ENCODE measurements at places on chromosomes 16 and 17.

DNA sequence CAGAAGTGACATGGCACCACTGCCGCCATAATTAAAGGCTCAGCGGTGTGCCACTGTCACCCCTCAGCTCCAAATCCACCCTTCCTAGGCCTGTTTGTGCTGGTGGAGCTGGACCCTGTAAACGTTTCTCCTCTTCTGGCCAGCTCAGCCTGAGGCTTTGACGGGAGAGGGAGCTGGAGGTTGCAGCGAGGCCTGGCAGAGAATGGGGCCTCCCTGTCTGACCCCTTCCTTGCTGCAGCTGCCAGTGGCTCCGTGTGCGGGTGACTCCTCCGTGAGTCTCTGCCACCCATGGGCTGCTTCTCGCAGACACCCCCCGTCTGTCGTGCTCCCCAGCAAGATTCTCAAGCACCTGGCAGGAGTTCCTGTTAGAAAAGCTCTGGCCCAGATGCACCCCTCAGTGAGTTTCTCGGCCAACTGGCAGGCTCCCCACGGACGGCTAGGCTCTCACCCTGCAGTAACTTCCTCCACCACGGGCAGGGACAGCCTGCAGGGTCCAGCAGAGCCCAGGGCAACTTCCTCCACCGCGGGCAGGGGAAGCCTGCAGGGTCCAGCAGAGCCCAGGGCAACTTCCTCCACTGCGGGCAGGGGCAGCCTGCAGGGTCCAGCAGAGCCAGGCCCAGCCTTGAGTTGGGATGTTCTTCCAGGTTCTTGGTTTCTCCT is 4.7 kb upstream of the CHMP6 start:
- DNase-seq, result no peak

DNA sequence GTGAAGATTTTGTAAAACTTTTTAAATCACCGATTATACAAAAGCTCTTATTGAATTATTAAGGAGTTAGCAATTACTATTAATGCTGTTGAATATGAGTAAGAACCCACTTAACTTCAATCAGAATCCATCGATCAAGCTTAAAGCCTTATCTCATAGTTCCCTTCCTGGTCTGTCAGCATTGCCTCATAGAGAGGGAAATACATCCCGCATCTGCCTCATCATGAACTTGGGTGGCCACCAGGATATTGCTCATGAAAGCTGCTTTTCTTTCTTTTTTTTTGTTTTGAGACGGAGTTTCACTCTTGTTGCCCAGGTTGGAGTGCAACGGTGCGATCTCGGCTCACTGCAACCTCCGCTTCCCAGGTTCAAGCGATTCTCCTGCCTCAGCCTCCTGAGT is 66.7 kb downstream of the PIGL start:
- no peak for DNase-seq

DNA sequence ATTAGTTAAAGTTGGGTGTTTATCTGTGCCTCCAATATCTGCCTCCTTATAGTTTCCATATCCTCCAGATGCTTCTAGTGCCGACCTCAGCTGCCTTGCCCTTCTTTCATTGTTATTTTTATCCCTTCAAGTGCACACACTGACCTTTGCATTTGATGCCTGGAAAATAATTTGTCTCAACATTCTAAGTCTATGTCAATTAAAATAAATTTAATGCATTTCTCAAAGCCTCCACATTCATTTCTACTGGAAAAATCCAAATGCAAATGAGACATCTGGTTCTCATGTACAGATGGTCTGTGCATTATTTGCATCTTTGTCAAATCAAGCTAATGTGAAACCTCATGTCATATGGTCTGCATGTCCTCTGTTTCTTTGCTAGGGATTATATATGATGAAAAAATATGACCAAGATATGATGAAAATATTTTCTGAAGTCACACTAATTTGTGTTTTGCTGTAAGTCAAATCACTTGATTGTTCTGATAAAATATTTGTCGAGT is 61.4 kb downstream of the TMEM100 start:
- DNase-seq, result no peak

GRCh38 chr17:82001571-82002056 is 21.1 kb downstream of the CENPX start:
- DNase-seq, result no peak

DNA sequence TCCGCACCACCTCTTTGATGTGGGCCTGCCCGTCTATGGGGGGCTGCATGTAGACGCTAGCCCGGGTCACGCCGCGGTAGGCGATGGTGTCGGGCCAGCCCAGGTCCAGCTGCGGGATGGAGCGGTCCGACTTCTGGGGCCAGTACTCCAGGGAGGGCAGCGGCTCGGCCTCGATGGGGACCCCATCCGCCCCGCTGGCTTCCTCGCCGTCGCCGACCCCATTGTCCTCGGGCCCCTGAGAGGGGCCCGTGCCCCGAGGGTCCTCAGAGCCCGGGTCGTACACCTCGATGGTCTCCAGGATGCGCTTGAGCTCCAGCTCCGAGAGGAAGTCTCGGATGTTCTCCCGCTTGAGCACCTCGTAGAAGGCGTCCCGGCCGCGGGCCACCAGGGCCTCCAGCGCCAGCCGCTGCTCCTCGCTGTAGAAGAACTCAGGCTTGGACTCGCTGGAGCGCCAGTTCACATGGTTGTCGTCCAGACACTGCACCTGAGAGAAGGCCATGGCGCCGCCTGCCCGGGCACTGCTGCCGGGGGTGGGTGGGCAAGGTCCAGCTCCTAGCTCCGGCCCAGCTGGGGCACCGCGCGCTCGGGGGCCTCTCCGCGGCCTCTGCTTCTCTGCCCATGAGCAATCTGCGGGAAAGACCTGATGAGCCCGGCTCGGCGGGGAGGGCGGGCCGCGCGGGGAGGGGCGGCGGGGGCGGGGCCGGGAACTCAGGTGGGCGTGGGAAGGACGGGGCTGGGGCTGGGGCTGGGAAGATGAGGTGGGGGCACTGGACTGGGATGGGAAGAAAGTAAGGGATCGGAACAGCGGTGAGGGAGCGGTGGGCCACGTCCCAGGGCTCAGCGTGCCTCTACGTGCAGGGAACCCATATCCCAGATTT is 782 bp downstream of the FAM83G start:
- peak; percentile 44 for DNase-seq

- no peak for DNase-seq
These were observed 35.2 kb downstream of the ARHGAP23 start for GRCh38 chr17:38463451-38463858.

DNA sequence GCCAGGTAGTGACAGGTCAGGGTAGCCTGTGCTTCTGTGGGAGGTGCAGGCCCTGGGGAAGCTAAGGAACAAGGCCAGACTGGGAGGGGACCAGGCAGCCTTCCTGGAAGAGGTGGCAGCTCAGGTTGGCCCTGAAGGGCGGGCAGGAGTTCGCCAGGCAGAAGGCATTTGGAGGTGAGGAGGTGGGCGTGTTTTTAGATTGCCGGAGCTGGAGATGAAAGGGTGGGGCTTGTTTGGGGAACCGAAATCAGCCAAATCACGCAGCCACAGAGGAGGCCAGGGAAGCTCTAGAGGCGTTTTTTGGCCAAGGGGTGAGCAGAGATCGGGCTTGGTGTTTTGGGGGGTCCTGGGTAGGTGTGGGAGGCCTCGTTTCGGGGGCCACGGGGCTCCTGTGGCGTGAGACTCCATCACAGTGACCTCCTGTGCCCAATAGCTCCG is 7.6 kb downstream of the ADCY7 start:
- DNase-seq, result no peak

DNA sequence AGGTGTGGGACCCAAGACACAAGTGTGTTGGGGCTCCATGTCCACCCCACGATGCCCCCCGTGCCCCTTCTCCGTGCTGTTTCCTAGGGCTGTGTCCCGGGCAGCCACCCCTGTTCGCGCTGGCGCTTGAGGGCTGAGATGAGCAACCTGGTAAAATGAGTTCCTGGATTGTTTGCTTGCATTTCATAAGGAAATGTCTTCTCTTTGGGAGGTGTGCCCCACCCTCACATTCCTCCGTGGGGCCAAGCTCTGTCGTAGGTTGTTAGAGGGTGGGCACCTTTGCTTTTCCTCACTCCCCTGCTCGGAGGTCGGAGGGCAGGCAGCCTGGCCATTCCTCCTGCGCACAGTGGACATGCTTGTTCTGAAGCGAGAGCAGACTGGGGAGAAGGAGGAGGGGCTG is 171.3 kb upstream of the CHMP6 start:
- no peak for DNase-seq

GRCh38 chr17:27381007-27381501 is 75.2 kb upstream of the KSR1 start:
- peak; percentile 77 for DNase-seq

- DNase-seq, result no peak
These were observed 6.2 kb downstream of the MAP3K14 start for GRCh38 chr17:45310380-45311324.

- DNase-seq, result no peak
These were observed 10.6 kb upstream of the RHBDF2 start for GRCh38 chr17:76511668-76512365.

- DNase-seq, result no peak
These were observed 131.0 kb downstream of the AATF start for GRCh38 chr17:37079735-37080134.

GRCh38 chr17:27519550-27519949 is 63.3 kb downstream of the KSR1 start:
- no peak for DNase-seq

DNA sequence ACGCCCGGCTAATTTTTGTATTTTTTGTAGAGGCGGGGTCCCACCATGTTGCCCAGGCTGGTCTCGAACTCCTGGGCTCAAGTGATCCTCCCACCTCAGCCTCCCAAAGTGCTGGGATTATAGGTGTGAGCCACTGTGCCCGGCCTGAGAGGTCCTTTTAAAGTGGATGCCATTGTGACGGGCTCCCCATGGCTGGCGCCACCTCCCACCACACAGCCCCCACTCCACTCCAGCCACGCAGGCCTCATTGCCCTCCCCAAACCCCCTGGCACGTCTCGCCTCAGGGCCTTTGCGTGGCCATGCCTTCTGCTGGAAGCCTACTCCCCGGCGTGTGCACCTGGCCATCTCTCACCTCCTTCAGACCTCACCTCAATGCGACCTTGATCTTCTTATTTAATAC is 11.9 kb upstream of the KDM6B start:
- no peak for DNase-seq

DNA sequence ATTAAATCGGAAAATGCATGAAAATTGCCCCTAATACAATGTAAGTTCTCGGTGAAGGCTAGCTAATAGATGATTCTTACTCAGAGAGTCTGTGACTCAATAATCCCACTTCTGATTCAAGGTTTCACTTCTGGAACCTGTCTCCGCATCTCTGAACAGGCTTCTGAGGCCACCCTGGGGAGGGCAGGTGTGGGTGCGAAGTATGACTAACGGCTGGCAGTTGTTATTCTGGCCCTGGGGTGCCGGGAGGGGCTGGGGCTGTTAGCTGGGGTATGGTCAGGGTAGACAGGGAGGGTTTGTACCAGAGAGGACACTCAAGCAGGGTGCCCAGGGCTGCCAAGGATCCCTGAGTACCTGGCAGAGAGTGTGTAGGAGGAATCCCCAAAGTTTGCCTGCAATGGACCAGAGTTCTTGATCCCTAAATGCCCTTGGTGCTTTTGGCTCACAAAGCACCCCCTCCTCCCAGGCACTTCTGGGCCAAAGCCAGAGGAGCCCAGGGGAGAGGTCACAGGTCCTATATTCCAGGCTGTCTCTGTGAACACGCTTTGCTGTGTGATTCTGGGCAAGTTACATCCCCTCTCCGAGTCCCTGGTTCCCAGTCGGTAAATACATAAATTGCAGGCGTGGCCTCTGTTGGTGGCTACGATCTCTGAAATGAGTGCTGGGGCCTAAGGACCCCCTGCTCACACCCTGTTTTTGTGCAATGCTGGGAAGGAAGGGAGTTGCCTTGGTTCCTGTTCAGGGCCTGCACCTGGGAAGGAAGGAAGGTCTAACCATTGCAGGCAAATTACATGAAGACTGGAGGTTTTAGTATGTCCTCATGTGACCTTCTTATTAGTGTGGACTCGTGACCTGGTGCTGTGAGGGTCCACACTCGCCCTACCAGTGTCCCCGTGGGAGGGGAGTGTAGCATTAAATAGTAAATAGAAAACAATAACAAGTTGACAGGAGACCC is 49.9 kb upstream of the CPNE2 start:
- no peak for DNase-seq

DNA sequence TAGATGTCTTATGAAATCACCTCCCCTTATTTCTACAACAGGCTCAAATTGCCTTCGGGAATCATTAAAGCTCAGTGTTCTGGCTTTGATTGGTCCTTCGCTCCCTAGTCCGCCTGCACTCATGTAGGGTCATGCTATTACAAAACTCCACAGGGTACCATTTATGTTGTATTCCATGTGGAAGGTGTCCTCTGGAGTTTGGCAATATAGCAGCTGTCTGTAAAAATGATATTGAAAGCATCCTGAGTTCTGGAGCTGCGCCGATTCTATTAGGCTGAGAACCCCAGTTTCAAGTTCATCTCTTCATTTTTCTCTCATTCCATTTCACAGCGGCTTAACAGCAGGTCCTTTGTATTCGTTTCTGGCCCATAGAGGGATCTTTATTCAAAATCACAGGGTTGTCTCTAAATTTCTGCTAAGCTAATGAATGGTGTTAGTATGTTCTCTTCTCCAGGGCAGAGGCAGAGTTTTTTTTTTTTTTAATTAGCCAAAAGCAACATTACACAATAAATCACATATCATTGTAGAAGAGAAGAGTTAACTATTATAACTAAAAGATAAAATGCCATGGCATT is 71.9 kb upstream of the TEKT1 start:
- DNase-seq, result no peak

DNA sequence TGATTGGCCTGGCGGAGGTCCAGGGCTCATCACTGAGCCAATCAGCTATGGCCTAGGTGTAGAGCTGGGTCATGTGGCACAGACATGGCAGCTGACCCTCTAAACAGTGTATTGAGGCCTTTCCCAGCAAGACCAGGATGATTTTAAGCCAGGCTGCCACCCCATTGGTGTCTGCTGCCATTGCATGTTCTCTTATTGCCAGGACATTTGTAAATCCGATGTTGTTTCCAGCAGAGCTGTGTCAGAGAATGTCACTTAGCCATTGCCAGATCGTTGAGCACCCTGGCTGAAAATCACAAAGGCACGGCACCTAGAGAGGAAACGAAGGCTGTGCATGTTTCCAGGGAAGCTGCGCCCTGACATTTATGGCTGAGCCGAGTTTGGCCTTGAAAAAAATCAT is 33.4 kb downstream of the RBFOX1 start:
- no peak for DNase-seq

- no peak for DNase-seq
These were observed 47.8 kb upstream of the IRF8 start for GRCh38 chr16:85851034-85851785.

DNA sequence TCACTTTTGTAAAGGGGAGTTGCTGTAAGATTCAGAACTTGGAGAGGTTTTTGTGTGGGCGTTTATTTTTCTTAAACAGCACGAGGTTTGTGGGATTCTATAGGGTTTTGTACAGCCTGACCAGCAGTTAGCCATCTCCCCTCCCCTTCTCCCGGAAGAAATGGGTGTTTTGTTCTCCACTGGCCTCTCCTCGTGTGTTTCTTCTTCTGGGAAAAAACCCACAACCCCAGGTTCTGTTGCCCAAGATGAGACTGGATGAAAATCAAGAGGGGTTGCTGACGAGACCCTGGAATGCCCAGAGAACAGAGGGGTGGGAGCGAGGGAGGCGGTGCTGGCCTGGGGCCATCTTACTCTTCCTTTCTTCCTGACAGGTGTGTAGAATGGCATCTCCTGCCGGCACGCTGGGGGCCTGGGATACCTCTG is 186.1 kb downstream of the MSI2 start:
- no peak for DNase-seq

GRCh38 chr17:21253646-21254441 is 634 bp upstream of the NATD1 start:
- no peak for DNase-seq

- DNase-seq, result no peak
These were observed 349 bp upstream of the SLC6A2 start for GRCh38 chr16:55655381-55655896.

- no peak for DNase-seq
These were observed 93.4 kb downstream of the IRF8 start for GRCh38 chr16:85992359-85992758.

- DNase-seq, result no peak
These were observed 43.9 kb downstream of the ZNF207 start for GRCh38 chr17:32393904-32394303.

All from HEK293T (cell line).